Hematopoietic multipotent progenitor cell treated with erythropoietin and hydrocortisone succinate and interleukin-3 and kit ligand, for 8 days (in vitro differentiated cells): ENCODE measurements at places on chromosomes 1 and 21.

DNA sequence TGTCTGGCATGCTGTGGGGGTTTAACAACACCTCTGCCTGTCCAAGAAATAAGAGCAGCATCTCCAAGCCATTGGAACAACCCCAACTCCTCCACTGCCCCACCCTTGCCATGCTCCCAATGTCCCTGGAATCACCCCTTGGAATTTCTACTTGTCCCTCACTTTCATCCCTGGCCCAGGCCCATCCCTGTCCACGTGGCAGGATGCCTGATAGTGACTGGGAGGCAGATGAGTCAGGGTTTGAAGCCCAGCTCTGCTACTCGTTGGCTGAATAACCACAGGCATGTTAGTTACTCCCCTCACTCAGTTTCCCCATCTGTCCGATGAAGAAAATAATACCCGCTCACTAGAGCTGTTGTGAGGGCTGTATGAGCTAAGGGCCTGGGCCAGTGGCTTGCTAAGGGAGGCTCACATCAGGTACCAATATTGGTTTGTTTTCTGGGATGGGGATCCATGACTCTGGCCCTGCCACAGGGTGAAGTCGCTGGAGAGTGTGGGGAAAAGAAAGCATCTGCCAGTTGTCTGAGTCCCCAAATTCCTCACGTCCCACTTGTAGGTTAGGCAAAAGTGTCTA is 99.4 kb upstream of the TLR5 start:
- DNase-seq: no peak

DNA sequence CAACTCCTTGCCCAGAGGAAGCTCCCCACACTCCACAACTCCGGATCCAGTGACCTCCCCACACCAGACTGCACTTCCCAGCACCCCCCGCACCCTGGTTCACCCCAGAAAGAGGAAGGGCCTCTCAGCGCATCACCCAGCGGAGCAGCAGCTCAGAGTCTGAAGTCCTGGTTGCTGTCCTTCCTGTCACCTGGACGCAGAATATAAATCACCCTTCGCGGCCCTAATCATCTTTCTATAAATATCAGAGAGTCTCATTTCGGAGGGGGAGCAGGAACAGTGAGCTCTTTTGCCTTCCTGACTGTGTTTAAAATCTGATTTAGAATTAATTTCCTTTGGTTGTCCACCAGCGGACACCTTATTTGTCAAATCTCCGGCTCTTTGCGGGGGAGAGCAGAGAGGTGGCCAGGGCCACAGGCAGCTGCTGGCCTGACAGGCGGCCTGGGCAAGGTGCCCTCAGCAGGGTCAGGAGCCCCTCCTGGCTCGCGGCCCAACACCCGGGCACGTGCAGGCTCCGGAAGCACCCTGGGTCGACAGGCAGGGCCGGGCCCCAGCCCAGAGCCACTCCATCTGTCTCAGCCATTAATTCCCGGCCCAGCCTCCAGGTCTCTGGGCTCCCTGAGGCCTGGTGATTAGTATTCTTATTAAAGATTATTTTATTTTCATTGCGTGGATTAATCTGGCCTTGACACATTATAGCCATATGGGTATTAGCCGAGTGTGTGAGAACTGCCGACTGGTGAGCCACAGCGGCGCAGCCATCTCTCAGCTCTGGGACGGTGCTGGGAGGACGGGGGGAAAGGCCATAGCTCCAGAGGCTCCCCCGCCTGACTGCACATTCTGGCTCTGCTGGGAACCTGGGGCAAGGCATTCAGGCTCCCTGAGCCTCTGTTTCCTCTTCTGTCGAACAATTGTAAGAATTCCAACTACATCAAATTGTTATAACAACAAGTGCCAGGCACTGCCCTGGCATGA is 19.7 kb downstream of the EPHA8 start:
- no peak for DNase-seq

- no peak for DNase-seq
Observed at GRCh38 chr1:241600496-241600901, 39.7 kb downstream of the CHML start.

DNA sequence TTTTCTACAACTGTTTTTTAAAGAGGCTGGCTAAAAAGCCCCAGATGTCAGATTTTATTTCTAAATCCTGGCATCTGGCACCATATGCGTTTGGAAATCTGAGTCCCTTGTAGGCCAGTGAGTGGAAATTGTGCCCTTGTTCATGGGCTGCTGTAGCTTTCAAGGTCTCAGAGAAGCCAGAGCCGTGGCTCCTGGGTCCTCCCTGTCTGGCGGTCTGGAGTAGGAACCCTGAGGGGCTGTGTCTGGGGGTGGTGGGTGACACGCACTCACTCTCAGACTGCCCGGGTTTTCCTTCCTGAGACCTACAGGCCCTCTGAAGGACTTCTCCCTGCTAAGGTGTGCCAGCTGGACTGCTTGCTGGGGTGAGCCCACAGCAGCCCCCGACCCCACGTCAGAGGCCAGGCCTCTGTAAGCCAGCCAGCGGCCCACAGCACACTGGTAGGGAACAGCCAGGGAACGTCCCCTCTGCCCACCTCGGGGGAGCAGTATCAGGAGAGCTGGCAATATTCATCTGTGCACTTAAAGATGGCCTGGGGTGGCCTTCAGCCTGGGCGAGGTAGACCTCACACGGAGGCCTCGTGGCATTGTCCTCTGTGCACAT is 151.5 kb downstream of the PEX14 start:
- DNase-seq: no peak

DNA sequence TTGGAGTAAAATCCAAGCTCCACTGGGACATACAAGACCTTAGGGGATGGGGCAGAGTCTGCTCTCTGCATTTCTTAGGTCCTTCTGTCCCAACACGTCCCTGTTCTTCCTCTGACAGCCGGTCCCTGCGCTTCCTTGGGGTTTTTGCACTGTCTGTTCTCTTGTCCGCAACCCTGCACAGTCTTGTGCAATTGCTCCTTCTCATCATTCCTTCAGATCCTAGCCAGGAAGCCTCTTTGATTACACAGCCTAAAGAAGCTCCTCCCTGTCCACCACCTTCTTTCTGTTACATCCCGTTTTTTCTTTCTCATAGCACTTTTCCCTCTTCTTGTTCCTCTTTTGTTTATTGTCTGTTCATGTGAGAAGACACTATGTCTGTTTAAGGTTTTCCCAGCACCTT is 19.9 kb downstream of the ACOT11 start:
- no peak for DNase-seq

- DNase-seq: no peak
Observed at GRCh38 chr1:246680696-246681130, 43.5 kb upstream of the SCCPDH start.

- DNase-seq: no peak
Observed at GRCh38 chr1:105485207-105485606, 1571.3 kb upstream of the PRMT6 start.

GRCh38 chr1:209886219-209886536 is 51.8 kb upstream of the SYT14 start:
- DNase-seq: no peak
